ENCODE measurements at places on chromosomes 5 and 9.

- no peaks in the 10 kb centered on the region for H3K36me3 ChIP-seq
- H3K4me3 ChIP-seq, result no peak overlapping the region
- no peaks in the 10 kb centered on the region for H3K27me3 ChIP-seq
- no peak overlapping the region for H3K27ac ChIP-seq
- no peak for DNase-seq
These were observed 11.8 kb upstream of the ITGA2 start for GRCh38 chr5:52977264-52977897.

- no peak for DNase-seq
- H3K27me3 ChIP-seq, result no peaks in the 10 kb centered on the region
- H3K4me3 ChIP-seq, result no peak overlapping the region
- H3K4me1 ChIP-seq, result peaks cover 39% of the 10 kb centered on the region
- no peak overlapping the region for H3K27ac ChIP-seq
These were observed 11.8 kb upstream of the LHFPL2 start for GRCh38 chr5:78660401-78660800.

DNA sequence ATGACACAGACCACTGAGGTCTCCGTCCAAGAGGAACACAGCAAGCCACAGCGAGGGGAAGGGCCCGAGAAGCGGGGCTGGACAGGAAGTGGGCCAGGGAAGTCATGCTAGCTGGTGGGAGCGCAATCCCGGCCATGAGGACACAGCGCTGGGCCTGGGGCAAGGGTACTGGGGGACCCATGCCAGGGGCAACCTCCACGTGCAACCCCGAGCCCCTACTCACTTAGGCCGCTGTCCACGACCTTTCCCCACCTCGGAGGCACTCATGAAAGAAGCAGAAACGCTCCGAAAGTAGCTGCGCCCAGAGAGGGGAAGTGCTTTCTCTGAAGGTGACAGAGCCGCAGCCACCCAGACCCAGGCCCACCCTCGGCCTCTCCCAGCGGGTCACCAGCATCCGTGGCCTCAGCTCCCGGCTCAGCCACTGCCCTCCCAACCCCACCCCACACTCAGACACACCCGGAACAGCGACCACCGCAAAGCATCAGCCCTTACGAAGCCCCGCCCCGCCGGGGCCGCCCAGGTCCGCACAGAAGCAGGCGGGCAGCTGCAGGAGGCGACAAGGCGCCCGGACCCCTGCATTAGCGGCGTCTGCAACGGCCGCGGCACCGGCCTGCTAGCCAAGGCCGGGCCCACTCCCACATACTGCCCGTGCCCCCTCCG is 782 bp downstream of the BICD2 start:
- H3K4me1 ChIP-seq, result peaks cover 34% of the 10 kb centered on the region
- H3K27me3 ChIP-seq, result no peaks in the 10 kb centered on the region
- peak overlapping the region; percentile 96 for H3K4me3 ChIP-seq
- no peaks in the 10 kb centered on the region for H3K36me3 ChIP-seq

DNA sequence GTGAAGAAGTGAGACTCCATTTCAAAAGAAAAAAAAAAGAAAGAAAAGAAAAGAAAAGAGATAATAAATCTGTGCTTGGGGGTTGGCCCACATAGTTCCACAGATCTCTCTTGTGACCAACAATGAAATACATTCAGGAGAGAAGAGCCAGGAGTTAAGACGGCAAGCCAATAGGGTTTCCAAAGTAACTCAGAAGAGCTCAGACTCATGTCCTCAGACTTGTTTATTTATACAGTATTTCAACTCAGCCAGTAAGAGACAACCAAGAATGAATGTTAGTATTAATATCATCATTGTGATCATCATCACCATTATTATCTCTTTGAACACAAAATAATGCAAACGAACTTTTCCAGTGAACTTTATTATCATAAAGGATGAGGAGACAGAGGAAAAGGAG is 140.2 kb downstream of the GLIS3 start:
- DNase-seq, result no peak
- H3K27me3 ChIP-seq, result no peaks in the 10 kb centered on the region
- H3K4me1 ChIP-seq, result peaks cover 6% of the 10 kb centered on the region
- H3K36me3 ChIP-seq, result no peaks in the 10 kb centered on the region
- no peak overlapping the region for H3K27ac ChIP-seq

DNA sequence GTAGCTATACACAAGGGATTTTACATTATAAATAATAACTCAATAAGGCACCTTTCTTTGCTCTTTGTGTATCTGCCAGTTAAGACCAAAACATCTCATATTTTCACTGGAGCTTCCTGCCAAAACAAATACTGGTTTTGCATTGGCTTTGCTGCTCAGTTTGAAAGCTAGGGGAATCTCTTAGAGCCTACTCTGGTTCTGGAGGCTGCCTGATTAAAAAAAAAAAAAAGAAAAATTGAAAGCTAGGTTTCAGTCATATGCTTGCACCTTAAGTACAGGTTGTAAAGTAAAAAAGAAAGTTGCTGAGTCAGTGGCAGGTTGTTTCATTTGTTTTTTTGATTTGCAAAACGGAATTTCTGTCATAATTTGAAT is 2.3 kb downstream of the DENND4C start:
- H3K4me3 ChIP-seq, result peak overlapping the region; percentile 84
- peaks cover 17% of the 10 kb centered on the region for H3K4me1 ChIP-seq
- DNase-seq, result no peak
- H3K27me3 ChIP-seq, result no peaks in the 10 kb centered on the region
- H3K27ac ChIP-seq, result peak overlapping the region; percentile 89
- H3K36me3 ChIP-seq, result no peaks in the 10 kb centered on the region

- H3K36me3 ChIP-seq, result no peaks in the 10 kb centered on the region
- no peaks in the 10 kb centered on the region for H3K27me3 ChIP-seq
- H3K4me1 ChIP-seq, result peaks cover 27% of the 10 kb centered on the region
These were observed 118.7 kb upstream of the GAS1 start for GRCh38 chr9:87065981-87066380.

- no peak overlapping the region for H3K27ac ChIP-seq
- DNase-seq, result no peak
- no peaks in the 10 kb centered on the region for H3K27me3 ChIP-seq
These were observed 20.6 kb downstream of the NOTCH1 start for GRCh38 chr9:136525207-136525606.

DNA sequence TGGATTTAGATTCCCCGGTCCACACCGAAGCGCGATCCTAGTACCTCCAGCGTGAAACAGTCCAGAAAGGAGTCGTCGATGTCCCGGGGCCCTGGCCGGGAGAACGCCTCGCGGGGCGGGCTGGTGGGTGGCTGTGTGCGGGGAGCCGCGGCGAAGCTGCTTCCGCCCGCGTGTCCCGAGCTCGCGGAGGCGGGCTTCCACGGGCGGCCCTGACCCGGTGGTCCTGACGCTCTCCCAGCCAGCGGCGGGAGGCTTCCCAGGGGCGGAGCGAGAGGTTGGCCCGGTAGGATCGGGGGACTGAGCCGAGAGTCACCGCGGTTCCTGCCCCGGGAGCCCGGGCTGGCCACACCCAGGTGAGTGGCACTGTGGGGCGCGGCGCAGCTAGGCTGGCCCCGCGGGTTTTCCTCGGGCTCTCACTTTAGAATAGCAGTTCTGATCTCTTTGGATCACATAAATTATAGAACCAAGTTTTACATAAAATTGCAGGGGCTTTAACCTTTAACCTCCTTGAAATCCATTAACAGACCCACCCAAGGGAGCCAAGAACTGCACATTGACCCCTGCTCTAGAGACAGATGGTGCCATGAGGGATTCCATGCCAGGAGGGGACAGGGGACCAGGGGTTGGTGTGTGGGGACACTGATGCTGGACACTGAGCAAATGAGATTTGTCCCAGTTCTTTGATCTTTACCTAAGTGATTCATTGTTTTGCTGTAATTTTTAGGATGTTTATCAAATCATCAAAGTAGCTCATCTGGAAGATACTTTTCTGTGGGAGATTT is 29.2 kb upstream of the IL31RA start:
- H3K4me1 ChIP-seq, result peaks cover 5% of the 10 kb centered on the region
- H3K27me3 ChIP-seq, result no peaks in the 10 kb centered on the region
- H3K36me3 ChIP-seq, result no peaks in the 10 kb centered on the region
- H3K27ac ChIP-seq, result no peak overlapping the region

- DNase-seq, result no peak
- no peak overlapping the region for H3K4me3 ChIP-seq
- no peaks in the 10 kb centered on the region for H3K36me3 ChIP-seq
- H3K27ac ChIP-seq, result peak overlapping the region; percentile 1
These were observed 62.4 kb downstream of the NR3C1 start for GRCh38 chr5:143340891-143341685.

DNA sequence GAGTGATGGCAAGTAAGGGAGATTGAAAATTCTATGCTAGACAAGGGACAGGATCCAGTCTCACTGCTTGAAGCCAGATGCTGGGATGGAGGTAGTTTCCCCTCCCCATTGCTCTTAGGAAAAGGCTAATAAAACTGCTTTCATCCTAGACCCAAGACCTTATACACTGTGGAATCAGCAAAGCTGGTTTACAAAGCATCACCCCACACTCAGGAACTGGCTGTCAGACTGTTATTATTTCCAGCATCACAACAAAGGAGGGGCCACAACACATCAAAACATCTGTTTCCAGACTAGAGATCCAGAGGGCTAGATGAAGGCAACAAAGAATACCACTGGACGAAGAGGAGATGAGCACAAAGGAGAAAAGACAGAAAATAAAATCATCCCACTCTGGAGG is 364.6 kb upstream of the PTGER4 start:
- H3K4me3 ChIP-seq, result no peak overlapping the region
- no peak for DNase-seq
- H3K27me3 ChIP-seq, result no peaks in the 10 kb centered on the region
- no peaks in the 10 kb centered on the region for H3K4me1 ChIP-seq
- no peaks in the 10 kb centered on the region for H3K36me3 ChIP-seq
- H3K27ac ChIP-seq, result no peak overlapping the region

DNA sequence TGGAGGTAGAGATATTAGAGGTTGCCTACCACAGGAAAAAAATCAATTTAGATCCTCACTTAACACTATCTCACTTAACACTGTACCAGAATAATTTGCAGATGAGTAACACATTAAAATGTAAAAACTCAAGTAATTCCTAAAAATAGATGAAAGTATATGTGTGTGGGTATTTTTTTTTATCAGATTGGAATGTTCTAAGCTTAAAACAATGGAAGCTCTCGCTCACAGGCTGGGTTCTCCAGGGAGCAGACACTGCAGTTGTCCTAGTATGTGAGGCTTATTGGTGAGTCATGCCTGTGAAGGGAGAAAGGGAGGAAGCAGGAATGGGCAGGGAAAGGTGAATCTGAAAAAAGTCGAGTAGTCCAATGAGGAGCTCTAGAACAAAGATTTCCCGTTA is 181.3 kb upstream of the ZNF608 start:
- H3K27me3 ChIP-seq, result no peaks in the 10 kb centered on the region
- no peak overlapping the region for H3K4me3 ChIP-seq
- H3K36me3 ChIP-seq, result no peaks in the 10 kb centered on the region
- peaks cover 7% of the 10 kb centered on the region for H3K4me1 ChIP-seq
- DNase-seq, result no peak
- no peak overlapping the region for H3K27ac ChIP-seq

DNA sequence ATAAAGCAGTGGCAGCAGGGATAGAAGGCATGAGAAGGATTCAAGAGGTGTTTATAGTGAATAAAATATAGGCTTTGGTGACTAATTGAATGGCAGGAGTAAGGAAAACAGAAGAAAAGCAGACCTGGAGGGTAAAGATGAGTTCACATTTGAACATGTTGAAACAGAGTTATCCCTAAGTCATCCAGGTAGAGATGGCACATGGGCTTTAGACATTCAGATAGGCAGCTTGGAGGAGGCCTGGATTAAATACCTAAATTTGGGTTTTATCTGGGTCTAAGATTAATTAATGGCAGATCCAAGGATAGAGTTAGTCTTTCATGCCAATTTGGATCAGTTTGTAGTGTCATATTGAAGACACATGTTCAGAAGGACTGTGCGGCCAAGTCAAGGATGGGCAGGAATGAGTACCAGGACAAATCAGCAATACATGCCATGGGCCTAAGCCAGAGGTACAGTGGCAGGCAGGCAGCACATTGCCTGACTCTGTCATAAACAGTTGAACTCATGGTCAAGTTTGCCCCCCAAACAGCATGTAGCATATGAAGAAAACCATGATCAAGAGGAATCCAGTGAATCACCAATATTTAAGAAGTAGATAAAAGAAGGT is 115.5 kb upstream of the SLC12A2 start:
- H3K36me3 ChIP-seq, result no peaks in the 10 kb centered on the region
- H3K27me3 ChIP-seq, result no peaks in the 10 kb centered on the region
- H3K27ac ChIP-seq, result no peak overlapping the region
- no peak overlapping the region for H3K4me3 ChIP-seq

DNA sequence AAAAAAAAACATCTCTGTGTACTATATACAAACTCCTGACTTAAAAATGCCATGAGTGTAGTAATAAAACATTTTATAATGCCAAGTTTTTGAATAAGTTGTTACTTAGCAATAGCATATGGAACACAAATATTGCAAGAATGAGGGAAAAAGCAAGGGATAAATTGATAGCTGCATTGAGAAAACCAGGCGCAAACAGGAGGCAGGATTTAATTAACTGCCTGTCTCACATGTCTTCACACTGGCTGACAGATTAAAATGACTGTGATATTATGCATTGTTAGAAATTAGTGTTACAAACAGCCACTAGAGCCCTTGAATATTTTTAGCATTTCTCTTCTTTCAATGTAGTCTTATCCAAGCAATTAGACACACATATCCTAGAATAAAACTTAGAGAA is 1817.5 kb upstream of the NUDT12 start:
- H3K27me3 ChIP-seq, result no peaks in the 10 kb centered on the region
- DNase-seq, result no peak
- no peaks in the 10 kb centered on the region for H3K36me3 ChIP-seq
- no peak overlapping the region for H3K27ac ChIP-seq
- no peak overlapping the region for H3K4me3 ChIP-seq

DNA sequence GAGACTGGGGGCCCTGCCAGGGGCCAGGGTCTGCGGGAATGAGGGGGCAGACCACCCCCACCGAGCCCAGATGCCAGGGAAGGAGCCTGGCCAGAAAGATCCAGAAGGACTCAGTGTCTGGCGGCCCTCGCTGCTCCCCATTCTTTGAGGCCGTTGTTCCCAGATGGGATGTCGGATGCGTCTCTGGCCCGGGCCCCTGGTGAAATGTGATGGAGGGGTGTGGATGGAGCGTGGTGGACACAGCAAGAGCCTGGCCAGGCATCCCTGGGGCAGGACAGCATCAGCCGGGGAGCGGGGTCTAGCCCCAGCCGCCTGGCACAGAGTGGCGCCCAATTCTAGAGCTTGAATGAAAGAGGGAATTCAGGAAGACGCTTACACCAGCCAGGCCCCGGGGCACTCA is 46.2 kb upstream of the NKD2 start:
- no peaks in the 10 kb centered on the region for H3K27me3 ChIP-seq
- H3K27ac ChIP-seq, result no peak overlapping the region
- no peaks in the 10 kb centered on the region for H3K36me3 ChIP-seq

- no peaks in the 10 kb centered on the region for H3K4me1 ChIP-seq
- no peak overlapping the region for H3K27ac ChIP-seq
- no peak for DNase-seq
- peaks cover 4% of the 10 kb centered on the region for H3K36me3 ChIP-seq
- no peaks in the 10 kb centered on the region for H3K27me3 ChIP-seq
These were observed 20.2 kb downstream of the ADAMTS6 start for GRCh38 chr5:65461490-65461889.

GRCh38 chr5:108772626-108773025 is 24.9 kb downstream of the FER start:
- no peak overlapping the region for H3K4me3 ChIP-seq
- H3K27me3 ChIP-seq, result no peaks in the 10 kb centered on the region
- no peaks in the 10 kb centered on the region for H3K4me1 ChIP-seq
- no peak for DNase-seq
